ENCODE measurements at places on chromosomes 3 and 15. TPM values are rescaled to one million over a fixed set of nuclear protein-coding genes. Genes with fewer than 3 reads are reported as not detected.

DNA sequence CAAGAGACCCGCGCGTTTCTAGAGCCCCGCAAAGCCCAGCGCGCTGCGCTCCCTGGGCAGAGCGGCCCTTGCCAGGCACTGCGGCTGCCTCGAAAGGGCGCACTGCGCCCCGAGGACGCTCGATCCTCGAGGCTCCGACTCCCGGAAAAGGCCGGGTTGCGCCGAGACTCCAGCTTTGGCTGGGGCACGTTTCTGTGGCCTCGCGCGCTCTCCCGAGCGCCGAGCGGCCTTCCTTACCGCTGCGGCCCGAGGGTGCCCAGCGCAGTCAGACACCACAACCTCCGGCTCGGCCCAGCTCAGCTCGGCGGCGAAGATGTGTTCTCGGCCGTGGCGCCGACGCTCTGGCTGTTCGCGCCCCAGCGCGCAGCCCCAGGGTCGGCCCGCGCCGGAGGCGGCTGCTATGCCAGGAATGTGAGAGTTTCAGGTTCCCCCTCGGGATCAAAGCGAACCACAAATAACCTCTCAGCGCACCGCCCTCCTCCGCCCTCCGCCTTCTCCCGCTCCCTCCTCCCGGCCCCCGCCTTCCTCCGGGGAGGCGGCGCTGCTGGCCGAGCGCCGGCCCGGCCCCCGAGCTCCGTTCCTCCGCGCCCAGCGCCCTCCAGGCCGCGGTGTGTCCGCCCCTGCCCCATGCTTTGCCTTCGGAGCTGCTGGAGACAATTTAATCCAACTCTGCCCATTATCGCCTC lies at the start of gene AMOTL2:
TSS of gene AMOTL2 (minus strand) at position 343 of the 686 bp plus-strand sequence. CDS start 3,014 bp downstream, outside the sequence.
- H3K27me3 ChIP-seq = no peaks in the 10 kb centered on the region
- DNase-seq = peak; percentile 91
- peak within 1 kb of the TSS; percentile 99 for H3K4me3 ChIP-seq
- H3K4me1 ChIP-seq = peaks cover 34% of the 10 kb centered on the region
- H3K36me3 ChIP-seq = peaks cover 24% of the 10 kb centered on the region

The MEGF11 gene
- polyA plus RNA-seq = 0.03 TPM

The TTC21A gene
- polyA plus RNA-seq = 3.9 TPM

The SKOR1 gene
- 0.18 TPM for polyA plus RNA-seq

The ITGB5 gene
- polyA plus RNA-seq = 328 TPM
